Thyroid gland (tissue), 4 donors: ENCODE measurements at places on chromosomes 13 and 19.

GRCh38 chr13:26762745-26763345 lies 2.3 kb upstream of the GPR12 start:
- DNase-seq, result no peak

DNA sequence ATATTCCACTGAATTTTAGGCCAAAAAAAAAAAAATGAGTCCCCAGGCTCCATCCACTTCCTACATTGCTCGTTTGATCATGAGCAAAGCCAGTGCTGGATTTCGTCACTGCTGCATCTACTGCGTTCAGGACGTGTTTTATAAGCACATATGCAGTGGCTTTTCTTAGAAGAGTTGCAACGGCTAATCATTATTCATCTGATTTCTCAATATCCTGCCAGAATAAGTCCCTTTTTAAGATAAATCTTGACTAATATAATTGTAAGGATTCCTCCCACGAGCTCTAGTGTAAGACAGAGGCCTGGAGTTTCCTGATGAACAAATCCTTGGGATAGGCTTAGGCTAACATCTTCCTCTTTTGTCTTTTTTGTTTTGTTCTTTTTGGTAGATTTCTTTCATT lies 19.5 kb downstream of the FAM124A start:
- no peak for DNase-seq

DNA sequence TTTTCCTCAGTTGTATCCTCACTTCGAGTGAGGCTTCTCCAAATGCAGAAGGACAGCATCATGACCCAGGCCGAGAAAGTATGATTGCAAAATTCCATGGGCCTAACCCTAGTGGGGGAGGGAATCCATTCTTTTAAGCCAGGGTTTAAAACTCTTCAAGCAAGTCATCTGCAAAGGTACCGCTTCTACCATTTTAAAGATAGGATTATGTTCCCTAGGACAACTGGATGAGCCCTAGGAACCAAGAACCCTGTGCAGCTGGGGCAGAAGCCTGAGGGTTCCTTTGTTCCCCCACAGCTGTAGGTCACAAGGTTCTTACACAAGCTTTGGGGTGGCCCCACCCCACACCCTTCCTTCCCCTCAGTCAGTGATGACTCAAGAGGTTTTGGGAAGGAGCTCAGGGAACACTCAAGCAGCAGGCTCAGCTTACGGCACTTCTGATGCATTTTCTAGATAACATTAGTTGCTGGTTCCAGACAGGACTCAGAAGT lies 13.5 kb downstream of the ARL11 start:
- peak; percentile 41 for DNase-seq

DNA sequence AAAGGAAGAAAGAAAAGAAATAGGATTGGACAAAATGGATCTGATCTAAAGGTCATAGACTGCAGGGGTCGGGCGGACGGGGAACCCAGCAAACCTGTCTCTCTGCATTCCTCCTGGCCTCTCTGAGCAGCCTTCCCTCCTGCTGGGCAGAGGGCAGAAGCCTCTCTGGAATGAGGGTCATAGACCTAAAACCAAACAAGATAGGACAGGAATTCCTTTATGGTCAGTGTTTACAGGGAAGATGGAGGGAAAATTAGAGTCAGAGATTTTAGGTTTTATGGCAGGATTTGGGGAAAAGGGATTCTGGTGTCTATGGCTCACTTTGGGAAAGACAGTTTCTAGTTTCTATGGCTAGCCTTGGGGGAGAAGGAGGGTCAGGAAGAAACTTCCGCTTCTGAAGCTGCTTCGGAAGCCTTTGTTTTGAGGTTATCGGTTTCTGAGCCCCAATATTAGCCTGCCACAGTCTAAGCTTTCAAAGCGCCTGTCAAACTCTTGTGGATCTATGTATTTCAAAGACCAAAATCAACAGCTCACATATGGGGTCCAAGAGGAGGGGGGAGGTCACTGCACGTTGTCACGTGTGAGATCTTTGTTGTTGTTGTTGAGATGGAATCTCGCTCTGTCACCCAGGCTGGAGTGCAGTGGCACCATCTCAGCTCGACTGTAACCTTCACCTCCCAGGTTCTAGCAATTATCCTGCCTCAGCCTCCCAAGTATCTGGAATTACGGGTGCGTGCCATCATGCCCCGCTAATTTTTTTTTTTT lies 18.9 kb upstream of the DPRX start:
- DNase-seq, result no peak

DNA sequence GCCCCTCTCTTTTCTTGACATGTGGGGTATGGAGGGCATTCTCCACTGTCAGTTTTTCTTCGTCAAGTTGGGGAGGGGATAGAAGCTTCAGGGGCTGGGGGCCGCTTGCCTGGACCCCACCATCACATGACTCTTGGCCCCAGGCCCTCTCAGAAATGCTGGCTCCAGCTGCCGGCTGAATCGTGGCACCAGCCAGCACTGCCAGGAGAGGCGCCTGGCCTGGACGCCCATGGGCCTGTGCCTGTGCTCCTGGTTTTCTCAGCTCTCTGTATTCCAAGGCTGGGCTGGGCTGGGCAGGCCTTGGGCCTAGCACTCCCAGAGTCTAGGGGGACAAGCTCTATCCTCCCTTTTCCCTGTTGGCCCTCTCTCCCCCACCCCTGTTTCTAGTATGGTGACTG lies 38.6 kb downstream of the LYL1 start:
- no peak for DNase-seq

GRCh38 chr19:14629557-14629956 lies 45.1 kb downstream of the ADGRE3 start:
- DNase-seq, result no peak

GRCh38 chr13:78085434-78086225 lies 167.0 kb upstream of the EDNRB start:
- DNase-seq, result no peak

DNA sequence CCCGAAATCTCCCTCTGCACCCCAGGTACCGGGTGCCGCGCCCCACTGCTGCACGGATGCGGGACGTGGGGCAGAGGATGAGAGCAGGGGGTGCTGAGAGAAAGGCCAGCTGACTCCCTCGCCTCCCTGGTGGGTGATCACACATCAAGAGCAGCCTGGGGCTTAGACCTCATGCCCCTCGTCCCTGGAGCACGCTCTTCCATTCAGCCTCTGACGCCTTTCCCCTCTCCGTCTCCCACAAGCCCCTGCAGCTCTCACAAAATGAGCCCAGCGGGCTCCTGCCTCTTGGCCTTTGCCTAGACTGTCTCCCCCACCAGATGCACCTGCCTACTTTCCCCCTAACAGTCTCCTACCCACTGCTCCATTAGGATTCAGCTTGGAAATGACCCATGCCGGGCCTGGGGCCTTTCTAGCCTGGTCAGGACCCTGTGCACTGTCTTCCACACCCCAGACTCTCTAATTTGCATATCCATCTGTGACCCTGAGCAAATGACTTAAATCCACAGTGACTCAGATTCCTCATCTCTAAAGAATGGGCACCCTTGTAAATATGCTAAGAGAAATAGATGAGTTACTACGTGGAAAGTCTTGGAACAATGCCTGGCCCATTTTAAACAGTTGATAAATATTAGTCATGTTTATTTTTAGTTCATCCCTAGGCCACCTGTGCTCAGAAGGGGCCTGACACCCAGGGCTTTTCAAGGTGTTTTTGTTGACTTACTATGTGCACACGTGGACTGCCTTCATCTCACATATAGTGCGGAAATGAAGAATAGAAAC lies 582 bp upstream of the PTPRH start:
- no peak for DNase-seq

- DNase-seq, result no peak
These were observed 63.1 kb downstream of the DLEU7 start for GRCh38 chr13:50780201-50781015.
